ENCODE measurements at places on chromosomes 6 and 20.
A peak's percentile ranks its signal among the peaks of the same experiment; 100 is the strongest.

DNA sequence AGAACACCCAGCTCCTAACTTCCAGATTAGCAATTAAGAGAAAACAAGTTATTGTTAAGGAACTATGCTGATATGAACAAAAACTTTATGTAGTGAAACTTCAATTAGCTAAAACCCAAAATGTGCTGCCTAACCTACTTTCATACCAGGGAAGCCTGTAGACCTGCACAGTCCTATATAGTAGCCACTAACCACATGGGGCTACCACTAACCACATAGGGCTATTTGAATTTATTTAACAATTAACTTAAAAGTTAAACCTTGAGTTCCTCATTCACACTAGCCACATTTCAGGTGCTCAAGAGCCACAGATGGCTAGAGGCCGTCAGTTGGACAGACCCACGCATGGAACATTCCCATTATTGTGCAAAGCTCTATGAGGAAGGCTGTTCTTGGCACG, 72.4 kb upstream of the LAMP5 start:
- DNase-seq = no peak

DNA sequence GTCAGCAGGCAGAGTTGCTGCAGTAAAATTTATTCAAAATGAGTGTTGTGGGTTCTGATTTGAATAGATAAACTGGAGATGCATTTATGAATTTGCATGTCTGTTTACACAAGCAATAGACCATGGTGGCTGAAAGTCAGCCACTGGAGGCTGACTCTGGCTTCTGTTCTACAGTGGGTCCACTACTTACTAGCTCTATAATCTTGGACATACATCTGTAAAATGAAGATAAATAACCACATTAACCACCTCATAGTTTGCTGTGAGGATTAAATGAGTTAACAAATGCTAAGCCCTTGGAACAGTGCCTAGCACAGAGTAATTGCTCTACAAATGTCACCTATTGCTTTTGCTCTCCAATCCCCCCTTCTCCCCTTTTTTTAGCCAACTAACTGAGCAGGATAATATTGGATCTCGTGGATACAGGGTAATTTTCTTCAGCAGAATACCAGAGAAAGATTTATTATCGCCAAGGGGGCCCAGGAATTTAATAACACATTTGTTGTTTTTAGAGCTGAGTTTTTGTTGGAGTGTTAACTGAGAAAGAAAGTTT, 1.4 kb upstream of the PM20D2 start:
- DNase-seq = no peak

GRCh38 chr6:15408758-15409157, 162.9 kb downstream of the JARID2 start:
- no peak for DNase-seq

- DNase-seq = no peak
Observed at GRCh38 chr20:6882561-6883291, 115.2 kb downstream of the BMP2 start.

DNA sequence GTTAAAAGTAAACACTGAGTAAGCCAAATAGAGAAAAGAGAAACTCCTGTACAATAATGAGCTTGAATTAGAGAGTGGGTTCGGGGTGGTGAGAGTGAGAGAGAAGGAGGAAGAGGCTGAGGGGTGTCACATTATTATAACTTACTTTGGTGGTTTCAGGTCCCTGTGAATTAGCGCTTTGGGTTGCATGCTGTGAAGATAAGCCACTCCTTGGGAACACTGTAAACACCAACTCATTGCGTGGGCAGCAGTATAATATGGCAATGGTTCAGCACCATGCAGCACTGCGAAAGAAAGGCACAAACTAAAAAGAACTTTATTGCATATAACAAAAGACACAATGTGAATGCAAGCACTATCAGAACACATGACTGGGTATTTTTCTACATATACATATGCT, 26.9 kb downstream of the MAP3K7 start:
- no peak for DNase-seq

- peak; percentile 69 for DNase-seq
Observed at GRCh38 chr6:155186052-155186658, 77.7 kb upstream of the CLDN20 start.

DNA sequence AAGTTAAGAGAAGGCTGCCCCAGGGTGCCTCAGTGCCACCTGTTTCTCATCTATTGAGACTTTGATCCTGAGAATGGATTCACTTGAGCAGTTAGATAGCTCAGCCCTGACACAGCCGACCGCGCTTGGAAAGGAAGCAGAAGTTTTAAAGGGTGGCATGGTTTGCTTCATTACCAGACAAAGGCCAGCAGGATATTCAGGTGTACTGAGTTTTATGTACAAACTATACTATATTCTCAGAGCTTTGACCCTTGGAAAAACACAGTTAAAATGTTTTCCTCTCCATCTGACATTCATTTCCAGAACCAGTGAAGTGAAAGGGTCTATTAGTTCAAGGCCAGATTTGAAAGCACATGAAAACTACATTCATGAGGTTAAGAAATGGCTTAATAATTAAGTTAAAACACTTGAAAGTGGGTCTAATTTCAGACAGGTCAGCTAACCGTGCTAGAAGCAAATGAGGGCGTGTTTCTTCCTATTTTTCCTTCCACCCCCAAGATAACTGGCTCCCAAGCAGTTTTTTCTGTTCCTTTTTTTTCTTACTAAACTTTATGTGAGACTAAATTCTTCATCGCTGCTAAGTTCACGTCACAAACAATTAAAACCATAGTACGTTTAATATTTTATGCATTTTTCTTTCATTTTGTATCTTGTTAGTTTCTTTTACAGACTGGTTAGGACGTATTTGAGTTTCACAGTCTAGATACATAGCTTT, 385.3 kb upstream of the SOX4 start:
- no peak for DNase-seq

DNA sequence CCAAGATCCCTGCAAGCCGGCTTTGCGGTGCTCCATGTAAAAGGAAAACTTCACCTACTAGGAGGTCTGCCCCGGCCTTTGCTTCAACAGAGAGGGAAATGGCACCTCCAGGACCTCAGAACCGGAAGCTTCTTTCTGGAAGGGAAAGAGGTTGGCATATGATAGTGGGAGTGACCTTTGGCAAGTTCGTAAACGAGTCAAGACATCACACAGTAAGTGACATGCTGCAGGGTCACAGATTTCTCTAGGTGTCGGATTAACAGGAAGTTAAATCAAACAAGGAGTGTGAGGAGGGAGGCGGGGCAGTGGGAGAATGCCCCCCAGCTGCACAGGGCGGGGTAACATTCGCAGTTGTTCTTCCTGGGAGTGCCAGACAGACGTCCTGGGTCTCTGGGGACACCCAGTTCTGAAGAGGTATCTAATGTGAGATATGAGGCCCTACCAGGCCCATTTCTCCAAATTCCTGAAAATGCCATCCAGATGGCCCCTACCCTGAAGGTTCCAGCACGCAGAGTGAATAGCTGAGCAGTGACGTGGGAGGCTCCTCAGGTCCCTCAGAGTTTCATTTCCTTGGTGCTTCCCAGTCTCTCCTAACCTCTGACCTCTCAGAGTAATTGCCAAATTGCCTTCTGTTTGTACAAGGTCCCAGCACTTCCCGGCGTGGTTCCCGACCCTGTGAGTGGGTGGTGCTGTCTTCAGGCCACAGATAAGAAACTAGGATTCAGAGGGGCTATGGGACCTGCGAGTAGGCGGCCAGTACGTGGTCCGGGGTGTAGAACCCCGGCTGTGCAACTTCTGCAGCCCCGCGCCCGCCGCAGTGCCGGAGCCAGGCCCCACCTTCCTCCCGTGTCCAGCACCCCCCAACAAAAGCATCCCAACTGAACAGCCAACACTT, 1.9 kb downstream of the RRBP1 start:
- DNase-seq = no peak

- DNase-seq = no peak
Observed at GRCh38 chr6:157537556-157537955, 156.6 kb downstream of the ZDHHC14 start.

DNA sequence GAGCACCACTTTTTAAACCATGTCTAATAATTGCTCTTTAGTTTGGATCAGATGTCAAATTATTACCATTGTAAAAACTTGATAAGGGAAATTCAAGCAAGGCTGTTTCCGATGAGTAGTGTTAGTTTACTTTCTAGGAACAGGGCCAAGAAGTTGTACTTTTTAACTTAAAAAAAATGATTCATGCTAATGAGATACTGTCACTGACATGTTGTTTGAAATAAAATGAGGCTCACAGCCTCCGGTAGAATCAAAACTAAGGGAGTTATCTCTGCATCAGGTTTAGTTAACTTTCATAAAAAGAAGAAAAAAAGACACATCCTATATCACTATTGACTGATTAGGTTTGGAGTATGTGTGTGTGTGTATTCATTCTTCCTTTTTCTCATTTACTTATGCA, 55.2 kb upstream of the SUPT3H start:
- no peak for DNase-seq

- no peak for DNase-seq
Observed at GRCh38 chr20:36091561-36092397, 62.8 kb upstream of the EPB41L1 start.

- no peak for DNase-seq
Observed at GRCh38 chr20:14815340-14815739, 477.9 kb upstream of the FLRT3 start.

DNA sequence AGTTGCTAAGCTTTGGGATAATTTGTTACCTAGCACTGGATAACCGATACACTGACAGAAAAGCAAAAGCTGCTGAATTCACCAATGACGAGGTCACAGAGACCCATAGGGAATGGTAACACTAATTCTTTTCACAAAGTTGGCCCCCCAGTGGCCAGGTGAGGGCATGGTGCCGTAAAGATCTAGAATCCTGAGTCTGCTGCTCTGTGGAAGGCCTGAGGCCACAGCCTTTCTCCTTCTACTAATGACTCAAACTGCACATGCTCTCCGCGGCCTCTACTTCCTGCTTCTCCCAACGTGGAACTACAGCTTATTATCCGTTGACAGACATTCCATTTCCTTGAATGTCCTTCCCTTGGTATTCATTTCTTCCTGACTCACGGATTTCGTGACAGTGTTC, 127.1 kb downstream of the OPRM1 start:
- no peak for DNase-seq

DNA sequence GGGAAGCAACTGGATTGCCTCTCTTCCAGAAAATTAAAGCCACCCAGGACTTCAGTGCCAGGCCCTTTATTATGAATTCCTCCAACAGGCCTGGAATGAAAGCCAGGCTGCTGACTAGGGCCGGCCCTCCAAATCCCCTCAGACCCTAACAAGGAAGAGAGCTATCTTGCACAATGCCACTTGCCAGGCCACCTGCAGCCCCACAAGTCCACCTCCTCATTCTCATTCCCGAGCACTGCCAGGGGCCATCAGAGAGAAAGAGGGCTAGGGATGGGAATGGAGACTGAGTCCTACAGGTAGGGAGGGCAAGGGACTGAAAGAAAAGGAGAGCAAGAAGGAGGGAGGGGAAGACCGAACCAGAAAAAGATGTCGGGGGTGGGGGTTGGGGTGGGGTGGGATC, 86.5 kb downstream of the MRPL14 start:
- no peak for DNase-seq

GRCh38 chr6:165939601-165940290, 227.9 kb downstream of the TBXT start:
- DNase-seq = no peak

DNA sequence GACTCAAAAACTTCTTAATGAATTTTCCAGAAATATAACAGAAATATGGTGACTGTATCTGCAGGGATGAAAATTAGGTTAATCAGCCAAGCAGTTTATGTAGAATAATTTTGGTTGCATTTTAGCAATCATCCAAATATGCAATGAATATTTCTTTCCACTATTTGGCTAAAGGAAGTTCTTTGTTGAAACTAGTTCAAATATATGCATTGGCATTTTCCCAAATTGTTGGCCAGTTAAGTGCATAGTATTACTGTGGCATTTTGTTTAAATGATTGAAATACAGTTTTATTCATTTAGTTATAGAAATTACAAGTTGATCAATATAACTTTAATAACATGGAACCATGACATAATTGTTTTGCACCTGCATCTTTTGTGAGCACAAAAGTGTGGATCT, 115.5 kb downstream of the DOK5 start:
- no peak for DNase-seq

- DNase-seq = no peak
Observed at GRCh38 chr6:5359417-5359816, 98.1 kb downstream of the FARS2 start.

GRCh38 chr20:17684077-17684888, 2.2 kb upstream of the RRBP1 start:
- DNase-seq = no peak

GRCh38 chr6:27777614-27778355, 134.4 kb downstream of the OR2B2 start:
- DNase-seq = no peak

- no peak for DNase-seq
Observed at GRCh38 chr20:62738025-62738881, 29.6 kb downstream of the NTSR1 start.

- no peak for DNase-seq
Observed at GRCh38 chr20:46898423-46898822, 3.8 kb downstream of the EYA2 start.

- no peak for DNase-seq
Observed at GRCh38 chr6:4809999-4810918, 34.1 kb downstream of the CDYL start.

DNA sequence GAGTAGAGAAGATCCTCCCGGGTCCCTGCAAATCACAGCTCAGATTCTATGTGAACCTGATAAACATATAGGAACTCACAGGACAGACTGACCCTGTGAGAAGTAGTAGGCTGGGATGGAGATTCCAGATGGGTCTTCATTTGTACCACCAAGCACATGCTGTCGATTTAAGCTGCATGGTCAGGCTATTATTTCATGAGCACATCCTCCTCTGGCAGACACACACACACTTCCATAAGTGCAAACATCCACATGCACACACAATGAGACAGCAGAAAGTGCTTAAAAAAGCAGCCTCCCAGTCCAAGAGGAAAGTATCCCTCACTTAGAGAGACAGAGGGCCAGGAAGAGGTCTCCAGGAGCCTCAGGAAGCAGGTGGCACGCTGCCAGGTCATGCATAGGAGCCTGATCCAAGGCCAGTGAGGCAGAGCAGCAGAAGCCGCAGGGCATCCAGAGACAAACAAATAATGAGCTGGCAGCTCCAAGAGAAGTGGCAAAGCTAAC, 131.8 kb downstream of the UNC5CL start:
- no peak for DNase-seq

GRCh38 chr6:41066867-41067304, 5.3 kb downstream of the OARD1 start:
- peak; percentile 74 for DNase-seq

GRCh38 chr20:59207235-59207634, 43.6 kb downstream of the ZNF831 start:
- DNase-seq = no peak

Data from activated CD4-positive, alpha-beta T cell treated with anti-CD3 and anti-CD28 coated beads, Interleukin-2, amount 50 U/mL, for 48 hours (primary cell).